Neuronal stem cell (in vitro differentiated cells): ENCODE measurements at places on chromosomes 3 and 15.

DNA sequence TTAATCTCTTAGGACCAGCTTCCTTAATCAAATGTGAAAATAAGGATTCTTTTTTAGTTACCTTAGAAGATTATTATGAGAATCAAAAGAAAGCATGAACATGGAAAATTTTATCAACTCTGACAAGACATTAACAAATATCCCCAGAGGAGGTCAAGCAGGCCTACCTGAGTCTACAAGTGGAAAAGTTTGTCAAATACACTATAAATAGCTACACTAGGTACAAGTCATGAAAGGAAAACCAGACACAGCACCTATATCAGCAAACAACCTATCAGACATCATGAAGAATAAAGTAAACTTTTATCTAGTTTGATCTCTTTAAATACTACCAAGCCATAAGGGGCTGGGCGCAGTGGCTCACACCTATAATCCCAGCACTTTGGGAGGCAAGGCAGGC is 126.1 kb downstream of the MAGI1 start:
- H3K4me3 ChIP-seq = no peak overlapping the region
- no peaks in the 10 kb centered on the region for H3K27me3 ChIP-seq
- DNase-seq = no peak

- H3K4me3 ChIP-seq = no peak overlapping the region
- H3K4me1 ChIP-seq = peaks cover 3% of the 10 kb centered on the region
- DNase-seq = no peak
- no peak overlapping the region for H3K27ac ChIP-seq
- H3K27me3 ChIP-seq = no peaks in the 10 kb centered on the region
- H3K36me3 ChIP-seq = peaks cover 73% of the 10 kb centered on the region
These were observed 42.8 kb downstream of the TLE3 start for GRCh38 chr15:70054884-70055387.

- no peak overlapping the region for H3K4me3 ChIP-seq
- DNase-seq = no peak
- H3K36me3 ChIP-seq = no peaks in the 10 kb centered on the region
- H3K27ac ChIP-seq = no peak overlapping the region
These were observed 19.1 kb upstream of the B3GNT5 start for GRCh38 chr3:183233966-183234365.

- H3K4me3 ChIP-seq = no peak overlapping the region
- no peak for DNase-seq
- H3K27me3 ChIP-seq = no peaks in the 10 kb centered on the region
- H3K27ac ChIP-seq = no peak overlapping the region
- no peaks in the 10 kb centered on the region for H3K36me3 ChIP-seq
- no peaks in the 10 kb centered on the region for H3K4me1 ChIP-seq
These were observed 11.6 kb downstream of the PLA1A start for GRCh38 chr3:119609301-119609700.

GRCh38 chr3:34683851-34684250 is 885.4 kb downstream of the PDCD6IP start:
- H3K4me1 ChIP-seq = no peaks in the 10 kb centered on the region
- no peaks in the 10 kb centered on the region for H3K36me3 ChIP-seq

DNA sequence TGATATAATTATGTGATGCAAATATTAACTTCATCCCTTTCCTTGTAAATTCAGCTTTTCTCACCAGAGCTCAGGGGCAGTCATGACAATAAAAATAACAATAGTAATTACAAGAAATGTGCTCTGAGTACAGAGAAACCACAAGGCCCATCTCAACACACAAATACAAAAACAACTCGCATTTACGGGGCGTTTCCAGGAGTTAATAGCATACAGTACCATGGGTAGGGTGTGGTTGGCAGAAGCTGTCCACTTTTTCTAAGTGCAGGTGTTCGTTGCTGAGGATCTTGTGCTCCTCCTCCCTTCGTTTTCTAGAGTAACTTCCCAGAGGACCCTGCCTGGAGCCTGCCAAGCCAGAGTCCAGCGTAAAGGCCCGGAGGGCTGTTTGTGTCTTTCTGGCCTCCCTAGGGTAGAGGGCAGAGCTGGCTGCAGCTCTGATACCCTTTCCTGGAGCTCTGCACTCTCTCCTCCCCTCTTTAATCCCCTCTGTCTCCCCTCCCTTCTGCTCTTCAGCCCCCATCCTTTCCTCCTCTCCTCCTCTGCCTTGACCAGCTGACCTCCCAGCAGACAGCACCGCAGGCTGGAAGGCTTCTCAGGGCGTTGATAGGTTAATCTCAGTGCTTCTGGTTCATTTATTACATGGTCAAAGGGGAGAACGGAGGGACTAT is 11.4 kb downstream of the SEMA3G start:
- H3K4me3 ChIP-seq = no peak overlapping the region
- no peaks in the 10 kb centered on the region for H3K36me3 ChIP-seq
- no peak for DNase-seq
- no peaks in the 10 kb centered on the region for H3K27me3 ChIP-seq

GRCh38 chr15:91469632-91470567 is 369.8 kb downstream of the SV2B start:
- no peaks in the 10 kb centered on the region for H3K4me1 ChIP-seq
- H3K27ac ChIP-seq = no peak overlapping the region
- H3K4me3 ChIP-seq = no peak overlapping the region
- DNase-seq = no peak
- H3K36me3 ChIP-seq = no peaks in the 10 kb centered on the region

GRCh38 chr3:9831253-9831652 is 12.6 kb downstream of the RPUSD3 start:
- no peak overlapping the region for H3K4me3 ChIP-seq
- DNase-seq = no peak
- peaks cover 24% of the 10 kb centered on the region for H3K36me3 ChIP-seq
- H3K27me3 ChIP-seq = no peaks in the 10 kb centered on the region
- H3K4me1 ChIP-seq = no peaks in the 10 kb centered on the region
- no peak overlapping the region for H3K27ac ChIP-seq

- H3K36me3 ChIP-seq = no peaks in the 10 kb centered on the region
- H3K27ac ChIP-seq = no peak overlapping the region
- H3K4me1 ChIP-seq = no peaks in the 10 kb centered on the region
- no peak overlapping the region for H3K4me3 ChIP-seq
These were observed 908.2 kb upstream of the NR2F2 start for GRCh38 chr15:95422255-95422654.
